Bone marrow (tissue), 2 donors: ENCODE measurements at places on chromosomes 4 and X.

DNA sequence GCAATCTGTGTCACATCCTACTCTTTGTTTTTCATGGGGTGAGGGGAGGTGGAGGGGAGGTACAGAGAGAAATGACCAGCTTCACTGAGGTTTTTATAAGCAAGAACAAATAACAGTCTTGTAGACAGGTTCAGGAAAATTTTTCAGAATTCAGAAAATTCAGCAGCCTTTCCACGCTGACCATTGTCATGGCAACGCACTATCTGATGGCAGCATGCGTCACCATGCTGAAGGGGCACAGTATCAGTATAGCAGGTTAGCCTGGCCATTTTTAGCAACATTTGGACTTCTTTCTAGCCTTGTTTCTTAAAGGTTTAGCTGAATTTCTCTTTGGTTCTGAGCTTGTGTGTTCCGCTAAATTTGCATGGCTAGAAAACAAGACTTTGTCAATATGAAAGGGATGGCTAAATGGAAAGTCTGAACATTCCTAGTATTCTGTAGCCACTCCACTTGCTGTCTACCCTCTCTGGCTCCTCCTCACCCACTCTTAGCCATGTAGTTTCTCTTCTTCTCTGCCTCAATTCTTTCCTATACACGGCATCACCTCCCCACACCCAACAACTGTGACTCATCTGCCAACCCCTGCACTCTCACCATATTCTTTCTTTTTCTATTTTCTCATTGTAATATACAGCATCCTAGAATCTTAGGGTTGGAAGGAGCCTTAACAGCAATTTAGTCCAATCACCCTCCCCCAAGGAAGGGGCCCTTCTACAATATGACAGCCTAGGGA, 42.7 kb upstream of the CITED1 start:
- DNase-seq, result no peak

DNA sequence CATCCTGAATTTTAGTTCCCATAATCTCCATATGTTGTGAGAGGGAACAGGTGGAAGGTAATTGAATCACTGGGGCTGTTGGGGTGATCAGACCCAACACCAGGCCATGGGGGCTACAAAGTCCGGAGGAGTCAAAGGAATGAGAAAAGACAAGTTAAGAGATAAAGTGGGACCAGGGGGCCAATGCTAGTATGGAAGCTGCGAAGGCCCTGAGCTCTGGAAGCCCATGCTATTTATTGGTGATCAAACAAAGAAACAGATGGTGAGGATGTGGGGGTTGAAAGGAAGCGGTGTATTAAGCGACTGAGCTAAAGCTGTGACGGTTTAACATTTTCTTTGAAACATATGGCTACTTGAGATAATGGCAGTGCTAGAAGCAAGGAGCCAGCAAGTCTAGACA, 132.8 kb downstream of the PDGFC start:
- DNase-seq, result no peak

- DNase-seq, result peak; percentile 82
These were observed 6.2 kb upstream of the STK32B start for GRCh38 chr4:5045097-5045496.

- no peak for DNase-seq
These were observed 1452.7 kb upstream of the TENM3 start for GRCh38 chr4:180790471-180790870.

- no peak for DNase-seq
These were observed 202.0 kb downstream of the NR3C2 start for GRCh38 chr4:148240241-148240640.

- no peak for DNase-seq
These were observed 16.0 kb downstream of the IGFBP7 start for GRCh38 chr4:57093845-57094831.

GRCh38 chr4:5146248-5146647, 95.0 kb downstream of the STK32B start:
- DNase-seq, result no peak

GRCh38 chr4:183354219-183354618, 32.0 kb upstream of the CLDN24 start:
- no peak for DNase-seq

- DNase-seq, result no peak
These were observed 50.4 kb upstream of the SCRG1 start for GRCh38 chr4:173449380-173449717.

DNA sequence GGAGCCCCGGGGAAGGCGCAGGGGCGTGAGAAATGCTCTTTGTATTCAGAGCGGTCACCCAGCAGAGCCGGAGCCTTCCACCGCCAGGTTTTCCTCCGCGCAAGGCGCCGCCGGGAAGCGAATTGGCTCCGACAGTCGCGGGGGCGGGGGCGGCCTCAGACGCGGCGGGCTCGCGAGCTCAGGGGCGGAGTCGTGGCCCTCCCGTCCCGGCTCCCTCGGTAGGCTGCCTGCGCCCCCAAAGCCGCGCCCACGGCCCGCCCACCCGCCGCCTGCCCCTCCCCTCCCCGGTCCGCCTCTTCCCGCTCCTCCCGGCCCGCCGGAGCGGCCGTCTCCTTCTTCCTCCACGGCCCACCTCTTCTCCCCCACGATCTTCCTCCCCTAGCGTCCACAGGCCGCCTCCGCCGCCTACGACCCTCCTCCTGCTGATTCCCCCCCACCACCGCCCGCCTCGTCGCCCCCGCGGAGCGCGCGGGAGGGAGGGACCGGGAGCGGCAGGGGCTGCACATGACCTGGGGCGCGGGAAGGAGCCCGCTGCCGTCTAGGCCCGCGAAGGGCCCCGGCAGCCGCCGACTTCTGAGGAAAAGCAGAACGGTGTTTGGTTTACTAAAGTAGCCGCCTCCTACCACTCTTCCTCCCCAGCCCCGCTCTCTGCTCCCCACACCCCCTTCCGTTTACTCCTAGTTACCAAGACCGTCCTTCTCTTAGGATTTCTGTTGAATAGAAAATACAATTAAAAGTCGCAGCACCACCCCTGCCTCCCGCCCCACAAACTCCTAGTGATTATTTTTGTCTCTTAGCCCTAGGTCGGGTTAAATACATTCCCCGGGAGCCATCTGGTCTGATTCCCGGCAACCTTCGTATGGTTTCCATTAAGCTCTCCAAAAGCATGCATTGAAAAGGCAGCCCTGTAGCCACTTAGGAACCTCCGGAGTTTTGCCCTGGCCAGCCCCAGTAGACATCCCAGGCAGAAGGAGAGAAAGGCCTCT, 53.2 kb downstream of the C4orf51 start:
- peak; percentile 68 for DNase-seq

GRCh38 chr4:184955636-184956035, 62.7 kb upstream of the HELT start:
- DNase-seq, result no peak

DNA sequence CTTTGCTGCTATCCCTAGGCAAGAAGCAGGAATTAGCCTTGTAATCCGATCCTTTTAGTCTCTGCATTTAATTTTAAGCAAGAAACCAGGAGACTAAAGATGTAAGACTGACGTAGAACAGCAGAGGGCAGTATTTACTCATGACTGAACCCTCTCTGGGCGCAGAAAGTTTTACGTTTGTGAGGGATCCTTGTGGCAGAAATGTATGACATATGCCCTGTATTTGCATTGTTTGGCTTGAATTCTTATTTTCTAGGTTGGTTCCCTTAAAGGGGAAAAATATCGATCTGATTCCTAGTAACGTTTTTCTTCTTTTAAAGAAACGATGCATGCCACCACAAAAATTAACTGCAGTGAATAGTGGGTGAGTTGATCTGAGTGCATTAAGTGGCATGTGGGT, 1.3 kb upstream of the FAT4 start:
- peak; percentile 74 for DNase-seq

GRCh38 chr4:7367406-7367805, 67.3 kb downstream of the PSAPL1 start:
- DNase-seq, result no peak

DNA sequence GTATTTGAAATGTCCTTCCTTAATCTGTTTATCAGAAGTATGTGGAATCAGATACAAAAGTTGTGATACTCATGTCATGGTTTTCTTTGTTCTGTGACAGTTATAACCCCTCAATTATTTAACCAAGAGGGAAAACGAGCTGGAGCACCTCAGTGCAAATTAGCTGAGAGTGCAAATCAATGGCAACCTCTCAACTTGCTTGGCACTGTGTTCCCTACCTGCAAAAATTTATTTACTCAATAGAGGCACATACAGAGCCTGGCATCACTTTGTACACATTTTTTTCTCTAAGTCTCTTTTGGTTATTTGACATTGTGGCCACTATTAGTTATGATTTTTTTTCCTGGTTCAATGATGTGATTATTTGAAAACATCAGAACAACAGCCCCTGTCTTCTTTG, 186.2 kb downstream of the STIM2 start:
- no peak for DNase-seq

- no peak for DNase-seq
These were observed 17.3 kb upstream of the NDUFC1 start for GRCh38 chr4:139319571-139319970.

DNA sequence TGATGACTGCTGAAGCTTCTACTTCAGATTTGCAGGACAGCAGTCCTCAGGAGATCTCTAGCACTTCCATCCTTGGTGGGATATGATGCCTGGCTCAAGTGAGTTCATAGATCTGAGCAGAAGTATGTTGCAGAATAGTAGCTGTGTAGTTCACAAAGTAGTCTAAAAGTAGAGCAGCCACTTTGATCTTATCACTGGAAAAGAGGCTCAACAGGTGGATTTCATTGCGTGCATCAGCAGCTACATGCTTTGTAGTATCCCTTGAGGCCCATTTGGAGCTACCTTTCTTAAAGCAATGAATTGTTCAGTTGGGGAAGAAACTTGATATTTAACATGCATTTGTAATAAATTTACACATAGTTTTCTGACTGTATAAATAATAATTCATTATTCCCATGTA, 29.9 kb downstream of the BEX3 start:
- DNase-seq, result no peak

DNA sequence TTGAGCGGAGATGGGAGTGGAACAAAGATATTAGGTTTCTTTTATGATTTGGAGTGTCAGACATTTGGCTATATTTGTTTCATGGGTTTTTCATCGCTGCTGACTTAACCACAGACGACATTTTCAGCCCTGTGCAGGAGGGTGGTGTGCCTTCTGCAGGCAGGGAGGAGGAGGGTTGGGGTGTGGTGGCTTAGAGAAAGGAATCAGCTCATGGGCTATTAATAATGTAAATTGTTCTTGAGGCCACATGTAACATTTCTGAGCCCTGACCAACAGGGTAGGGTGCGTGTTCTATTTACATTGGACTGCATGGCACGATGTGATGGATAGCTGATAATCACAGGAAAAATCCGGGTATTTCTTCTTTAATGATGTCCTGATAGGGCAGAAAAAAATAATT, 67.6 kb downstream of the POLA1 start:
- DNase-seq, result no peak

GRCh38 chr4:139617702-139618490, 47.7 kb upstream of the MGST2 start:
- no peak for DNase-seq

GRCh38 chr4:69831646-69832325, 28.2 kb downstream of the SULT1E1 start:
- DNase-seq, result peak; percentile 95

DNA sequence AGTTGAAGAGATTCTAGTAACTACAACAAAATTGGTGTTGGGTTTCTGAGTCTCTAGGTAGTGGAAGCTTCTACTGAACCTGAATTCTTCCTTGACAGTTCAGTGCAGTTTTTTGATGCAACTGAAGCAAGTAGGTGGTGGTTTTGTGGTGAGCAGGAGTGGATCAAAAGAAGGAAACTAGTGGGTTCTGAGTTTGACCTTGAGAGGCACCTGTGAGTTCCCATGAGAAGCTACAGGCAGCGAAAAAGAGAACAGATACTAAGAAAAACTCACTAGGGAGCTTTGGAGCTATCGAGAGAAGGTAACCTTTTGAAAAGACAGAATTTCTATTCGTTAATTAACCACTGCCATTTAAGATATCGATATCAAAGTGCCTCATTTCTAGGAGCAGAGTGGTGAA, 145.2 kb downstream of the PDHA2 start:
- DNase-seq, result no peak

- no peak for DNase-seq
These were observed 176.3 kb downstream of the ENOX2 start for GRCh38 chrX:130726661-130727060.

DNA sequence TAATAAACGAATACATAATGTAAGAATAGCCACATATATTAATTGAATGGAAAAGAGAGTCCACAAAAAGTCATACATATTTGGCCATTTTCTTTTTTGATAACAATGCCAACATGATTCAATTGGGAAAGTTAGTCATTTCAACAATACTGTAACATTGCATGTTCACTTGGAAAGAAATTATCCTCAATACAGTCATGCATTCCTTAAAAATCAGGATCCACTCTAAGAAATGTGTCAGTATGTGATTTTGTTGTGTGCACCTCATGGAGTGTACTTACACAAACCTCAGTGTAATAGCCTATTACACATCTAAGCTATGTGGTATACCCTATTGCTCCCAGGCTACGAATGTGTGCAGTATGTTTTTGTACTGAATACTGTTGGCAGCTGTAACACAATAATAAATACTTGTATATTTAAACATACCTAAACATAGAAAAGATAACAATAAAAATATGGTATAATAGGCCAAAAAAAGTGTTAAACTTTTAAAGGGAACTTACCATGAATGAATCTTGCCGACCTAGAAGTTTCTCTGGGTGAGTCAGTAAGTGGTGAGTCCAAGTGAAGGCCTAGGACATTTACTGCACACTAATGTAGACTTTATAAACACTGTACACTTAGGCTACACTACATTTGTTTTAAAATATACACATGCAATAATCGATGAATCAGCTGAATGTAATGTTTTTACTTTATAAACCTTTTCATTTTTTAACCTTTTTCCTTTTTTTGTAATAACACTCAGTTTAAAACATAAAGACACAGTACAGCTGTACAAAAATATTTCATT, 806.8 kb downstream of the PCDH18 start:
- no peak for DNase-seq

- DNase-seq, result no peak
These were observed 78.0 kb downstream of the ACOX3 start for GRCh38 chr4:8362483-8362882.

- DNase-seq, result no peak
These were observed 789.2 kb upstream of the INTU start for GRCh38 chr4:126843492-126844067.

GRCh38 chr4:127045861-127046260, 586.9 kb upstream of the INTU start:
- no peak for DNase-seq

DNA sequence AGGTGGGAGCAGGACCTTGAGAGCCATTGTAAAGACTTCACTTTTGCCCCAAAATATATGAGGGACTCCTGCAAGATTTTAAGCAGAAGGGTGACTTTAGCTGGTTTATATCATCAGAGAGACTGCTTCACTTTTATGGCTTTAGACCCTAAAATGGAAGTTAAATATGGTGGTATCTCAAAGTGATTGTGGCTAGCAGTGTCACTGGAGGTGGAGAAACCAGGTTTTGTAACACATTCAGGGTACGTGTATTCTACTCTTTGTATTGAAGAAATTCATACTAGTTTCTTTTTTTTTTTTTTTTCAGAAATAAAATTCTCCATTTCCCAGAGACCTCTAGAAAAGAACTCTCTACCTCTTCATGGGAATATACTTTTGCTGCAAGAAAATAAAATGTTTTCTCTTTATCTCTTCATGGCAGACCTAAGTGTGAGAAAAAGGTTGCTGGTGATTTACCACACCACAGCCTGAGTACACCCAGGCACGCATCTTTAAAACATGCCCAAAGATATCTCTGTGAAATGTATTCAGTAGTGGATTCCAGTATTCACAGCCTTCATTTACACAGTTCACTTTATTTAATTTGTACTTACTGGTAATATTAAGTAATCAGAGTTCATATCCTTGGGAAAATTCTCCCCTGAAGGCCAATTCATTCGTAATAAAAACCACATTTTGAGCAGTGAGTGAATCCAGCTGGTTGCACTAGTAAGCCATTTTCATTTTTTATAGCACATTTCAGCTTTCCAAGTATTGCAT, 74.3 kb upstream of the GUCY1A1 start:
- no peak for DNase-seq
